ENCODE measurements at places on chromosomes 1 and 21.

DNA sequence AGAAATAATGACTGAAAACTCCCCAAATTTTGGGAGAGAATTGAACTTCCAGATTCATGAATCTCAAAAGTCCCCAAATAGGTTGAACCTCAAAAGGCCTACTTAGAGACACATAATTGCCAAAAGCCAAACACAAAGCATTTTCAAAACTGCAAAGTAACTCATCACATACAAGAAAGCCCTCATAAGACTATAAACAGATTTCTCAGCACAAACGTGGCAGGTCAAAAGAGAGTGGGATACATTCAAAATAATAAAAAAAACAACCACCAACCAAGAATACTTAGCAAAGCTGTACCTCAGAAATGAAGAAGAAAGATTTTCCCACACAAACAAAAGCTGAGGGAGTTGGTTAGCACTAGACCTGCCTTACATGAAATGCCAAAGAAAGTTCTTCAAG lies 57.9 kb downstream of the CCN1 start:
- no peak for DNase-seq

DNA sequence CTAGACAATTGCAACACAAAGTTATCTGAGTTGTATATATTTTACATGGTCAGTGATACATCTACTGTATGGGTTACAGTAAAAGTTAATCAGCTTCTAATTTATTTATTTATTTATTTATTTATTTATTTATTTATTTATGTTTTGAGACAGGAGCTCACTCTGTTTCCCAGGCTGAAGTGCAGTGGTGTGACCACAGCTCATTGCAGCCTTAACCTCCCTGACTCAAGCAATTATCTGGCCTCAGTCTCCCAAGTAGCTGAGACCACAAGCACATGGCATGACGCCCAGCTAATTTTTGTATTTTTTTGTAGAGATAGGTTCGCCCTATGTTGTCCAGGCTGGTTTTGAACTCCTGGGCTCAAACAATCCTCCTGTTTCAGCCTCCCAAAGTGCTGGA lies 241.6 kb downstream of the PTPRC start:
- no peak for DNase-seq

GRCh38 chr21:33419538-33420123 lies 16.4 kb downstream of the IFNGR2 start:
- DNase-seq, result no peak

DNA sequence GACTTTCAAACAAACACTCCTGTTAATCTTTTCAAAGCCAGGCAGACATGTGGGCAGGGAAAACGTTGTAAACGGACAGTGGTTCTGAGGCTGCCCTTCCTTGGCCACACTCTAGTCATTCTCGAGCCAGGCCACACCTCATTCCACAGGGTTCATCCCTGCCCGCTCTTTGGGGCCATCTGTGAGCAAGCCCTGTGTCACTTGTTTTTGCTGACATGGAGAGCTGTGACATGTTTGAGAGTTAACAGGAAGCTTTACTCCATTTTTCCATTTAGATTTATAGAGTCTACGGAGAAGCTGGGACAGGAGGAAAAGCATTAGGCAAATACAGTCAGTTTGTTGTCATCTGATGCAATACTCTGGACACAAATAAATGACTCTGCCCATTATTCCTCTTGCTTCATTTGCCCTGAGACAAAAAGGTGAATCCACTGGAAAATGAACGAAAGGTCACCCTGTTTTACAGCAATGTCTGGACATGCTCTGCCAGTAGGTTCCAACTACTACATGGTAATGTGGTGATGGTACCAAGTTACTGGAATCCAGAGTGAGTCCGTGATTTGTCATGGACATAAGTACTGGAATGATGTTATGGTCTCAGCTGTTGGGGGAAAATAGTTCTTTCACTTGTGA lies 126.9 kb downstream of the CLIC6 start:
- DNase-seq, result no peak

GRCh38 chr1:177593105-177593504 lies 376.8 kb downstream of the SEC16B start:
- no peak for DNase-seq

DNA sequence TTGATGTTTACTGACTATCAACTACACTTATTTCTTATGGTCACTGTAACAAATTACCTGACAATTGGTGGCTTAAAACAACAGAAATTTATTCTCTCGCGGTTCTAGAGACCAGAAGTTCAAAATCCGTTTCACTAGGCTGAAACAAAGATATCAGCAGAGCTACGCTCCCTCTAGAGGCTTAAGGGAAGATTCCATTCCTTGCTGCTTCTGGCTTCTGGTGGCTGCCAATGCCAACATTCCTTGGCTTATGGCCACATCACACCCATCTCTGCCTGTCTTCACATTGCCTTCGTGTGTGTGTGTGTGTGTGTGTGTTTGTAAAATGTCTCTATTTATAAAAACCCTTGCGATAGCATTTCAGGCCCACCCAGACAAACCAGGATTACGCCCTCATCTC lies 66.4 kb downstream of the LMX1A start:
- DNase-seq, result no peak

DNA sequence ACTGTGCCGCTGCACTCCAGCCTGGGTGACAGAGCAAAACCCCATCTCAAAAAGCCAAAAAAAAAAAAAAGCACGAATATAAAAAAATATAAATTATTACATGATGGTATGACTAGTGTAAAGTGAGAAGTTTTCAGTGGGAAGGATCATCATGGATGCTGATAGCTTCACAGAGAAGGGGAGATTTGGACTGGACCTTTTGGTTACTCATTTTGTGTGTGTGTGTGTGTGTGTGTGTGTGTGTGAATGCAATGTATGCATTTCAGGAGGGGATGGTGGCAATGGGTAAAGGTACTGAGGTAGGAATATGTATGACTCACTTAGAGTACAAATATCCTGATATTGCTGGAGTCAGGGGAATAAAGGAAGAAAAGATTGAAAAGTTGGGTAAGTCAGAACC lies 22.7 kb upstream of the SDE2 start:
- DNase-seq, result no peak

DNA sequence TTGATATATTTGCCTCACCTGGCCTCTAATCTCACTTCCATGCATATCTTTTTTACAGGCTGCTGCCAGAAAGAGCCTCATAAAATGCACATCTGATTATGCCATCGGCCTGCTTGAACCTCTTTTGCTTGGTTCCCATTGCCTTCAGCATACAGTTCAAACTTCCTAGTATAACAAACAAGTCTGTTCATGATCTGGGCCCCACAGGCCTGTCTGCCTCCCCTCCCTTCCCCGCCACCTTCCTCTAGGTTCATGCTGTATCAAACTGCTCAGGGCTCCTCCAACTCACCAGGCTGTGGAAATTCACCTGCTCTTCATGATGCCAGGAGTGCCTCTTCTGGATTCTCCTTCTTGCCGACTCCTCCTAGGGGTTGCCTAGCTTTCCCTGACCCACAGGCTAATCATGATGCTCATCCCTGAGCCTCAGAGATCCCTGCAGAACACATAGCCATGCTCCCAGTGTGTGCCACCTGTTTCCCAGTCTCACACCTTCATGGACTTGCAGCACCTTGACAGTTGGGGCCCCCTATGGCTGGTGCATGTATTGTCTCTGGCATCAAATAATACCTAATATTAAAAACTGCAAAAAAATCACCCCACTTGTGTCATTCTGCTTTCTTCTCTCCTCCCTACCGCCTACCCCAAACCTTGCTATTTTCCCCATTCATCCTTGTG lies 33.7 kb upstream of the CD2 start:
- no peak for DNase-seq

DNA sequence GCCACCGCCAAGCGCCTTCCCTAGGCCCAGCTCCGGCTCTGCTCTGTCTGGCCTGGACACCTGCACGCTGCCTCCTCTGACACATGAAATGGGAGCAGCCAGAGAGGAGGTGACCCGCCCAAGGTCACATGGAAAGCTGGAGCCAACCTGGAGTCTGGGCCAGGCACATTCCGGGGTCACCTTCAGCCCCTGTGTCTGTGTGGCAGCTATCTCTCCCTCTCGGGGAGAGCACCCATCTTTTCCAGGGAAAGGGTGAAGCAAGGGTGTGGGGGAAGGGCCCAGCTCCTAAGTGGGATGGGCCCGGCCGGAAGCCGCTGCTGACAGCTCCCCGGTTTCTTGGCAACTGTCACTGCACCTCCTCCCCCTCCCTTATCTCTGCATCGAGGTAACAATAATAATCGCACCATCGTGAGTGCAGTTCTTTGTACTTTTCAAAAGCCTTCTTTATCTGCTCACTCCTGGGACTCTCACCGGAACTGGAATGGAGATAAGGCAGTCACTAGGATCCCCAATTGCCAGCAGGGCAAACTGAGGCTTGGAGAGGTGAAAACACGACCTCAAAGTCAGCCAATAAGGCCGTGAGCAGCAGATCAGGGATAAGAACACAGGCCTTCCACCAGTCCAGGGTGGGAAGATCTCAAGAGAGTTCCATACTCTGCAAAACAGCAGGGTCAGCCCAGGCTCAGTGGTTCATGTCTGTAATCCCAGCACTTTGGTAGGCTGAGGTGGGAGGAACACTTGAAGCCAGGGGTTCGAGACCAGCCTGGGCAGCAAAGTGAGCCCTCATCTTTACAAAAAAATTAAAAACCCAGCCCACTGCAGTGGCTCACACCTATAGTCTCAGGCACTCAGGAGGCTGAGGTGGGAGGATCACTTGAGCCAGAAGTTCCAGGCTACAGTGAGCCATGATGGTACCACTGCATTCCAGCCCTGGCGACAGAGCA lies 36.9 kb downstream of the RAP1GAP start:
- DNase-seq, result no peak

DNA sequence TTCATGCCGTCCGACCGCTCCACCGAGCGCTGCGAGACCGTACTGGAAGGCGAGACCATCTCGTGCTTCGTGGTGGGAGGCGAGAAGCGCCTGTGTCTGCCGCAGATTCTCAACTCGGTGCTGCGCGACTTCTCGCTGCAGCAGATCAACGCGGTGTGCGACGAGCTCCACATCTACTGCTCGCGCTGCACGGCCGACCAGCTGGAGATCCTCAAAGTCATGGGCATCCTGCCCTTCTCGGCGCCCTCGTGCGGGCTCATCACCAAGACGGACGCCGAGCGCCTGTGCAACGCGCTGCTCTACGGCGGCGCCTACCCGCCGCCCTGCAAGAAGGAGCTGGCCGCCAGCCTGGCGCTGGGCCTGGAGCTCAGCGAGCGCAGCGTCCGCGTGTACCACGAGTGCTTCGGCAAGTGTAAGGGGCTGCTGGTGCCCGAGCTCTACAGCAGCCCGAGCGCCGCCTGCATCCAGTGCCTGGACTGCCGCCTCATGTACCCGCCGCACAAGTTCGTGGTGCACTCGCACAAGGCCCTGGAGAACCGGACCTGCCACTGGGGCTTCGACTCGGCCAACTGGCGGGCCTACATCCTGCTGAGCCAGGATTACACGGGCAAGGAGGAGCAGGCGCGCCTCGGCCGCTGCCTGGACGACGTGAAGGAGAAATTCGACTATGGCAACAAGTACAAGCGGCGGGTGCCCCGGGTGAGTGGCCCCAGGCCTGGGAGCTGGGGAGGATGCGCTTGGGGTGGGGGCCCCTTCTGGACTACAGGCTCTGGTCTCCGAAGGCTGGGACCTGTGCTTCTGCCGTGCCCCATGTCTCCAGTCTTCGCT lies 1.1 kb downstream of the SKI start:
- DNase-seq, result peak; percentile 72

GRCh38 chr1:75265792-75266191 lies 131.6 kb downstream of the LHX8 start:
- no peak for DNase-seq

GRCh38 chr1:12081648-12082396 lies 18.7 kb downstream of the TNFRSF8 start:
- no peak for DNase-seq

- DNase-seq, result peak; percentile 0
These were observed 35.2 kb downstream of the ZNF670 start for GRCh38 chr1:247043406-247043805.

- DNase-seq, result no peak
These were observed 20.8 kb downstream of the EYA3 start for GRCh38 chr1:28067523-28068090.

DNA sequence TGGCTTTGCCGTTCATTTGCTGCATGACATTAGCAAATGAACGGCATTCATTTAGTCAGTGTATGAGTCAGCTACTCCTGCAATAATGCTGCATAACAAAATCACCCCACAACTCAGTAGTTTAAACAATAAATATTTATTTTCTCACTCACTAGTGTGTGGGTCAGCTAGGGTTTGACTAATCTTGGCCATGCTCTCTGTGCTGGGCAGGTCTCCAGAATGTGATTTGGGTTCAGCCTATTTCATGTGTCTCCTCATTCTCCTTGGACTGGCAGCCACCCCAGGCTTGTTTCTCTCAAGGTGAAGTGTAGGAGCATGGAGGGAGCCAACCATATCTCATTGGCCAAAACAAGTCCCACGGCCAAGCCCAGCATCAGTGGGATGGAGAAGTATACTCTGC lies 104.3 kb downstream of the LACTBL1 start:
- DNase-seq, result no peak

GRCh38 chr1:224745924-224746323 lies 129.8 kb downstream of the CNIH3 start:
- DNase-seq, result no peak

DNA sequence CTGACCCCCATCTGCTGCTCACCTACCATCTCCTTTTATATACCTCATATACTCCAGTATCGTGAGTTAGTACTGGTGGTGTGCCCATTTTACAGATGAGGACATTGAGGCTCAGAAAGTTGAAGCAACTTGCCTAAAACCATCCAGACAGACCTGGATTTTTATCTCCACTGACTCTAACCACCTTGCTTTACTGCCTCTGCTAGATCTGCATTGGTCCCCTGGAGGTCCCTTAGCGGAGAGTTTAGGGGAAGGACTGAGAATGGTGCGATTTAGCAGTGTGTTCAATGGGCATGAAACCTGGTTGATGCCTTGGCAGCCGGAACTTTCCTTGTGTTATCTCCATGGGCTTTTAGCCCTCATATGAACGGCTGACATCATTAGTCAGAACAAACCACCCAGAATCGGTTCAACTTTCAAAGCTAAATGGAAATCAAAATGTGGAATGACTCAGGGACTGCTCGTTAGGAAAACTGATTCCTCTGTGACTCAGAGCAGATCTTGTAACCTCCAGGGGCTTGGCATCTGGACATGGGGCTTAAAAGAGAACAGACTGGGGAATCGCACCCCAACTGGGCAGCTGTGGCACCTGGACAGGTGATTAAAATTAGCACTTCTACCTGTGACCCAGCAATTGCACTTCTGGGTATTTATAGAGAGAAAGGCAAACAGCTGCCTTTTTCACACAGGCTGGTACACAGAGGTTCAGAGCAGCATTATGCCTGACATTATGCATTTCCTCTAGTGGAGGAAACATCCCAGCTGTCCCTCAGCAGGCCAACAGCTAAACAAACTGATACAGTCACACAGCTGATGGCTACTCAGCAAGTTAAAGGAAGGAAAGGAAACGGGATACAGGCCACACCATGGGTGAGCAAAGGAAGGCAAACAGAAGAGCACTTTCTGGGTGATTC lies 25.3 kb downstream of the TMEM51 start:
- DNase-seq, result no peak

DNA sequence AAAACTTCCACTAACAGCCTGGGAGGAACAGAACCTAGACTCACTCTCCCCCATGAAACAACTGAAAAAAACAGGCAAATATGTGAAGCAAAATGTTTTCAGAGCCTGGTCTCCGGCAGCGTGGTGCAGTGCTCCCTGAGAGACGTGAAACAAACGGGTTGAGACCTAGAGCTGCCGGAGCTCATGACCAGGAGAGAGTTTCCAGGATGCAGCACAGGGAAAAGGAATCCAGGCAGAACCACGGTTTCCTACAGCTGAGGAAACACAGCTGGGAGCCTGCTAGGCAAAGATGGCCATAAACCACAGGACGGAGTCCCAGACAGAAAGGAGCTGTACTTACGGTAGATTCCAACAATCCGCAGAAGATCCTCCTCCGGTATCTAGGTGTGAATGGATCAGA lies 20.2 kb upstream of the SLC19A1 start:
- no peak for DNase-seq

GRCh38 chr1:235601104-235601503 lies 48.5 kb downstream of the GNG4 start:
- no peak for DNase-seq

All from hippocampal formation (tissue), 2 donors.